ENCODE measurements at places on chromosomes 6 and 20.
A peak's percentile ranks its signal among the peaks of the same experiment; 100 is the strongest.

- peak; percentile 22 for DNase-seq
These were observed 220.8 kb downstream of the TRDN start for GRCh38 chr6:123415844-123416468.

DNA sequence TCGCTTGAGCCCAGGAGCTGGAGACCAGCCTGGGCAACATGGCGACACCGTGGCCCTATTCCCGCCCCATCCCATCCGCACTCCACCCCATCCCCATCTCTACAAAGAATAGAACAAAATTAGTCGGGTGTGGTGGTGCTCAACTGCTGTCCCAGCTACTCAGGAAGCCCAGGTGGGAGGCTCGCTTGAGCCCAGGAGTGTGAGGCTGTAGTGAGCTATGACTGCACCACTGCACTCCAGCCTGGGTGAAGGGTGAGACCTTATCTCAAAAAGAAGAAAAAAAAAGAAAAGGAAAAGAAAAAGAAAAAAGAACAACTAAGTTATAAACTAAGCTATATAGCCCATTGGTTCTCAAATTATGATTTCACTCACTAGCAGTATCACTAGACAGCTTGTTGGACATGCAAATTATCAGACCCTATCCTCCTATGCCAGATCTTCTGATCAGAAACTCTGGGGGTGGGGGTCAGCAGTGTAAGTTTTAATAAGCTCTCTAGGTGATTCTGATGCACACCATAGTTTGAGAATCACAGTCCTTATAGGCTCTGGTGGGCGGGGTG, 491 bp upstream of the ITCH start:
- DNase-seq = no peak

GRCh38 chr6:7691021-7691420, 34.9 kb upstream of the BMP6 start:
- no peak for DNase-seq

DNA sequence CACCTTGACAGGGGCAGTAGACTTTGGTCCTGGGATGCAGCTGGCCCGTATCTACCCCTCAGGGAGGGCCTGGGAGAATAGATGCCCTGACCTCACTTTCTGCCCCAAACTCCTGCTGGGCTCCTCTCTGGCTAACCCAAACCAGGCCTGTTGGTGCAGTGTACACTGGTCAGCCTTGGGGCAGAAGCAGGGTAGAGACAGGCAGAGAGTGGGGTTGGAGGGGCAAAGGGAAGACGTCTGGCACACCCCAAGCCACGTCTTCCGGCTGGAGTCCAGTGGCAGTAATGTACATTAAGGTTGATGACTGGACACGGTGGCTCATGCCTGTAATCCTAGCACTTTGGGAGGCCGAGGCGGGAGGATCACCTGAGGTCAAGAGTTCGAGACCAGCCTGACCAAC, 9.3 kb downstream of the DDR1 start:
- no peak for DNase-seq

- no peak for DNase-seq
These were observed 108.8 kb upstream of the SCGN start for GRCh38 chr6:25542984-25543910.

DNA sequence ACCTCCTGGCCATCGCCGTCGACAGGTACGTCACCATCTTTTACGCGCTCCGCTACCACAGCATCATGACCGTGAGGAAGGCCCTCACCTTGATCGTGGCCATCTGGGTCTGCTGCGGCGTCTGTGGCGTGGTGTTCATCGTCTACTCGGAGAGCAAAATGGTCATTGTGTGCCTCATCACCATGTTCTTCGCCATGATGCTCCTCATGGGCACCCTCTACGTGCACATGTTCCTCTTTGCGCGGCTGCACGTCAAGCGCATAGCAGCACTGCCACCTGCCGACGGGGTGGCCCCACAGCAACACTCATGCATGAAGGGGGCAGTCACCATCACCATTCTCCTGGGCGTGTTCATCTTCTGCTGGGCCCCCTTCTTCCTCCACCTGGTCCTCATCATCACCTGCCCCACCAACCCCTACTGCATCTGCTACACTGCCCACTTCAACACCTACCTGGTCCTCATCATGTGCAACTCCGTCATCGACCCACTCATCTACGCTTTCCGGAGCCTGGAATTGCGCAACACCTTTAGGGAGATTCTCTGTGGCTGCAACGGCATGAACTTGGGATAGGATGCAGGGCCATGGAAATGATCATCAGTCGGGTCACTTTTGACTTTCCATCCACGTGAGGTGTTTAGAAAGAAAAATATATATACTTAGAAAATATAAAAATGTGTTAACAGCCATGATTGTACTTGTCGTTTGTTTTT, 868 bp downstream of the MC3R start:
- DNase-seq = no peak

GRCh38 chr20:55880361-55880760, 125.0 kb downstream of the CBLN4 start:
- no peak for DNase-seq

GRCh38 chr6:149284904-149285303, 32.6 kb upstream of the TAB2 start:
- DNase-seq = no peak

GRCh38 chr6:158441716-158442215, 118.1 kb upstream of the TMEM181 start:
- DNase-seq = no peak

GRCh38 chr20:51549474-51549873, 7.0 kb upstream of the NFATC2 start:
- no peak for DNase-seq

GRCh38 chr20:38728911-38729642, 4.8 kb downstream of the SLC32A1 start:
- DNase-seq = no peak

GRCh38 chr6:4281341-4282293, 146.2 kb upstream of the ECI2 start:
- DNase-seq = no peak

- no peak for DNase-seq
These were observed 14.0 kb downstream of the COL9A3 start for GRCh38 chr20:62830821-62831220.

DNA sequence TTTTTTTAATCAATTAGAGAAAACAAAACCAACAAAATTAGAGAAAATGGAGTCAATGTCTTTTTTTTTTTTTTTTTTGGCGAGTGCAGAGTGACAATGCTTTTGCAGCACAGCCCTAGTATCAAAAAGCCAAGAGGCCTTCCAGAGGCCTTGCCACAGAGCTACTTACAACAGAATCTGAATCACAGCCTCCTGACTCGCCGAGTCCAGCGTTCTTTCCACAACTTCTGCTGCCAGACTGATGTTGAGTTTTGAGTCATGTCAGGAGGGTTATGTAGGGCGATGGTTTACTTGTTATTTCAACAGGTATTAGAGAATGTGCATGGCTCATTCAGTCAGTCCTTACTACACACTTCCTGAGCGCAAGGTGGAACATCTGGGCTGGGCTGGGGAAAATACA, 88.6 kb downstream of the FNDC1 start:
- no peak for DNase-seq

DNA sequence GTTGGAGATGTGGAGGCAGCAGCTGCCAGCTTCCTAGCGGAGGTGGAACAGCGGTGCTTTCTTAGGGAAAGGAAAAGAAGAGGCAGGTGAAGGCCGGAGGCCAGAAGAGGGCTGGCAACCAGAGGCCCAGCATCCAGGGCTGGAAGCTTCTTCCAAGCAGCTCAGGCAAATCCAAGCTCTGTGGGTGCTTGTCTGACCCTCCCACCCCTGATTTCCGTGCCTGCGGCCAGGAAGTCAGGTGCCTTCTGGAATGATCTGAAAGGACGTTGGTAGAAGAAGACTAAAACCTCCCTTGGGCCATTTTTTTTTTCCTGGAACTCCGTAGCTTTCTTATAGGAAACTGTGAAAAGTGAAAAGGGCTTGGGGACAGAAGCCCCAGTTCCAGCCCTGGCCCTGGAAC, 33.1 kb upstream of the GABRR1 start:
- no peak for DNase-seq

DNA sequence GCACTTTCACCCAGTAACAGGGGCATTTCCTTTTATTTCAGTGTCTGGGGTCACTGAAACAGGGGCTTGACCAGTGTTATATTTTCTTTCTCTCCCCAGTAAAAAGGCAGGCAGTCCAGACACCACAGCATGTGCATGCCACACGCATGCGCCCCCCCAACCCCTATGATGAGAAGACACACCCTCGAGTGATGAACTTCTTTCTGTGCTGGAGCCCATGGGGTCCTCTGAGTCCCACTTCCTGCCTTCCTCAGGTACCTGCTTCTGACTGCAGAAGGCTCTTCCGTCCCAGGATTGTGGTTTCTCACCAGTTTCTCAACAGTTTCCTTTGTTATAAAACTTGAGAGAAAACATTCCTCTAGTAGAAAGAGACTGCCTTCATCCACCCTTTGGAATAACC, 45.7 kb upstream of the TMEM181 start:
- no peak for DNase-seq

GRCh38 chr20:49851231-49851705, 38.6 kb downstream of the SLC9A8 start:
- DNase-seq = no peak

DNA sequence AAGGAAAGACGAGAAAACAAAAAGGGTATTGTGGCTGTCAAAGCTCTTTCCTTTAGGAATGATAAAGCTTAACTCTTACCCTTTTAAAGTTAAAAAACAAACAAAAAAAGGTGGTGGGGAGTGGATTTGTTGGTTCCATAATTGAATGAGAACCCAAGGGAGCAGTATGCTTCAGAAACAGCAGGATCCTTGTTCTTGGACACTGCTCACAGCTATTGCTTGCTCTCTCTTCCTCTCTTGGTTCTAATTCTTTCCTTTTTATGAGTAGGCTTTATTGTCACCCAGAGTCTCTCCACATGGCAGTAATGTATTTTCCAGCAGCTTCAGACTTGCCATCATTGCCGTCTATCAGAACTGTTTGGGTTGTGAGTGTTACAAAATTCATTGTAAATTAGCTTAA, 18.7 kb upstream of the ATRN start:
- DNase-seq = no peak

DNA sequence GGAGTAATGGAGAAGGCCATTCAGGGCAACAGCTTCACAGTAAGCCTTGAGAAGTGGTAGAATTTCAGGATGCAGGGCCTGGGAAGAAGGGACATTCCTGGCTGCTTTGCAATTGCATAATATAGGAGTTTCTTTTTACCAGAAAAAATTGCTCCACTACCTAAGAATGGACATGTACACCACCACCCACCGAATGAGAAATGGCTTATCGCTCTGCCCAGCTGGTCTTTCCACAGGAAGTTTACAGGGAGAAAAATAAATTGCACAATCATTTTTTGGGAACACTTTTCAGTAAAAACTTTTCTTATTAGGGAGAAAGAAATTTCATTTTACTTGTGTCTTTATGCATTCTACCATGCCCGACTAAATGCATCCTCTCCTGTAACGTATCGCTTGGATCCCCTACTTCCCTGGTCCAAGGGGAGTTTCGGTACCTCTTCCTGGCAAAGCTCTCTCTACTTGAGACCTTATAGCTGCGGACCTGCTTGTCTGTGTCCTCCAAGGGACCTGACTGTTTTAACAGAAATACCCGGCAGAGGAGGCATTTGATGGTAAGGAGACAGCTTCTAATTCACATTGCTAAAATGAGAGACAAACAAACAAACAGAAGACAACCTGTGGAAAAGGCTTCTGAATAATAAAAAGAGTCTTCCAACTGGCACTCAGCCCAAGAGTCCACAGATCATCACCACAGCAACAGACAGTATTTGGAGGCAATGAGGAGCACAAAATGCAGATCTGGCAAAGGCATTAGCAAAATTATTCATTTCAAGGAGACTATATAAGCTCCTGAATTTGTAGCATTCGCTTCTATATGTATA, 54.2 kb downstream of the MAP3K5 start:
- no peak for DNase-seq

- no peak for DNase-seq
These were observed 102.9 kb upstream of the SIRPA start for GRCh38 chr20:1792274-1792673.

GRCh38 chr6:68711386-68712000, 76.4 kb downstream of the ADGRB3 start:
- no peak for DNase-seq

DNA sequence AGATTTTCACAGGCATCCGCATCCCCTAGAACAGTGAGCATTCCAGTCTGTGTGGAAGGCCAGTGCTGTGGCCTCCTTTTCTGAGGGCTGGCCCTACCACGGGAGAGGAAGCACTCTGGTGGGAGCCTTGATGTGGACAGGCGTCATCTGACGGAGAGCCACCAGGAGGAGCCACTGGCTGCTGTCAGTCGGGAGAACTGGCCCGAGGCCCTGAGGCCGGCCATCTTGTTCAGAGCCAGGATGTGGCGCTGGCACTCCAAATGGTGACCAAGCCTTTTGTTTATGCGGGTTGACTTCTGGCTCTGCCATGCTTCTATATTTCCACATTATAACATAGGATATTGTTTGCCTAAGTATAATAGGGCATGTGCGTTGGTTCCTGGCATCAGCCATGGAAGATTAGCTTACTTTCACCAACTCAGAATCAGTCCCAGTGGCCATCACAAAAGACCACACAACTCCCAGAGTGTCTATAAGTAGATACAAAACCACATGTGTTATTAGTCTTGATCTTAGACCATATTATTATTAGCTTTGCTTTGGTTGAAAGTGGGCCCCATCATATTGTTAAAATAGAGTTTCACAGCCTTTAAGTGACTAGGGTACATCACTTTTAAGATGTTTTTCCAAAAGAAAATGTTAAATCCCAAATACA, 273.9 kb upstream of the TAB2 start:
- DNase-seq = no peak

GRCh38 chr6:1873781-1874180, 264.1 kb downstream of the FOXC1 start:
- no peak for DNase-seq

DNA sequence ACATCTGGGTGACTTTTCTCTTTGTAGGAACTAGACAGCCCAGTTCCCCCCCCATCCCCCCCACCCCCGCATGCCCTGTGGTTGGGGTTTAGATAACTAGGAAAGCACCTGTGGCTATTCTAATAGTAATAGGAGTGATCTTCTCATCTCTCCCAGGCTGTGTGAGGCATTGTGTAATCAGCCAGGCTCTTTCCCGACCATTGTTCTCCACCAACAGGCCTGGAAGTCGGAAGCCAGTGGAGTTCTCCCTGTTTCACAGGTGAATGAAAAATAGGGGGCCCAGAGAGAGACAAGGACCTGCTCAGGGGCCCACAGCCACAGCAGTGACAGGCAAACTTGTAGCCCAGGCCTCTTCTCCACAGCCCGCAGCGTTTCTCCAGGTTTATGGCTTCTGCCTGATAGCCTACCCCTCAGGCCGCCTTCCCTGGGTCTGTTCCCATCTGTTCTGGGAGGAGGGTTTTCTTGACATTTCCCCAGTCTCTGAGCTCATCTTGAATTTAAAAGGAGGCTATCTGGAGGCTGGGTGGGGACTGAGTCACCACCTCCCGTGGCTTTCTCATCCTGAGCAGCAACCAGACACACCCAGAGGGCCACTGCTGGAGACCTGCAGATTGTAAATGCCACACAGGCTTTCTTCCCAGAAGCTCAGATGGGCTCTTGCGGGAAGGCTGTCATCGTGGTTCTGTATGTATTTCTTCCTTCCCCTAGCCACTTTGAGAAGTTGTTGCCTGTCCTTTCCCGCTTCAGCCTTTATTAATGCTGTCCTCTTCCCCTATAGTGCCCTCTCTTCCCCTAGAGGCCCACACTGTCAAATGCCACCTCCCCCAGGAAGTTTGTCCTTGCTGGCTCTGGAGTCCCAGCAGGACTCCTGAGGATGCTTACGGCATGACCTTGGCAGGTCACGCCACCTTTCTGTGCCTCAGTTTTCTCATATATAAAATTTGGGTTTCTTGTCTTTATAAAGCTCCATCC, 75.9 kb upstream of the MYL9 start:
- DNase-seq = peak; percentile 85
